ENCODE measurements at places on chromosomes 6 and 20. TPM values are rescaled to one million over a fixed set of nuclear protein-coding genes. Genes with fewer than 3 reads are reported as not detected.

The CD93 gene
- 58.7 TPM for total RNA-seq

The RAD21L1 gene
- not detected for total RNA-seq

The SLC35B2 gene
- 34.7 TPM for total RNA-seq

DNA sequence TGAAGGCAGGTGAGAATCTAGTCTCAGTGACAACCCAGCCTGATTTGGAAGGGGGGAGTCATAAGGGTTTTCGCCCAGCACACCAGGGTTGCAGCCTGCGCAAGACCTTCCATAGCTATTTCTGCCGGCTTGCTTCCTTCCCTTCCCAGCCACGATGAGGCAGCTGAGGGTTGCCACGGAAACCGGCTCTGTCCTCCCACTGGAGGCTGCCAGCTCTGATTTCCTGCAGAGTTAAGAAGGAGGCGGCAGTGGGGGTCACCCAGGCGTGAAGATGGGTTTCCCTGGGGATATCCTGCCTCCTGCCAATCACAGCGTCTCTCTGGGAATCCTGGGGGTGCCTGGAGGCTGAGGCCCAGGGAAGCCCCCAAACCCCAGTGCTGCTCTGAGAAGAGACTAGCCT, 23.1 kb upstream of the KCNB1 start:
- DNase-seq = peak; percentile 58

- no peak for DNase-seq
These were observed 205.6 kb downstream of the SYNDIG1 start for GRCh38 chr20:24674921-24675605.

DNA sequence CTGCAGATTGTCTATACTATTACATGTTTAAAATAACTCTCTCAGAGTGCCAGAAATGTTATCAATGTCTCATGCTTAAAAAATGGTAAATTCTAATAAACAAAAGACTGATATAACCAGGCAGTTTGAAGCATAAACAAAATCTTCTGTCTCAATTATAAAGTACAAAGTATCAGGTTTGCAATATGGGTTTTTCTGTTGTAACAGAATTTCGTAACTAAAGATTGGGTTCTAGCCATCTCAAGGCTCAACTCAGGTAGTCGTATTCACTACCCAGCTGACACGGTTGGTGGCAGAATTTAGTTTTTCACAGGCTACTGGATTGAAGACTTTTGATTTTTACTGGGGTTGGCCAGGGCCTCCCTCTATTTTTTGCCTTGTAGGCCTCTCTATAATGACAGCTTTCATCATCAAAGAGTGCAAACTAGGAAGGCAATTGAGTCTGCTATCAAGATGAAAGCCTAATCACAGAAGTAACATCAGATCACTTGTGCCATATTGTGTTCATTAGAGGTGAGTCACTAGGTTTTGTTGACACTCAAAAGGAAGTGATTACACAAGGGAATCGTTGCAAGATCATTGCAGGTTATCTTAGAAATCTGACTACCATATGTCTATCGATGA, 3.6 kb downstream of the CYP39A1 start:
- DNase-seq = no peak

GRCh38 chr20:16664020-16664419, 65.8 kb upstream of the SNRPB2 start:
- DNase-seq = no peak

DNA sequence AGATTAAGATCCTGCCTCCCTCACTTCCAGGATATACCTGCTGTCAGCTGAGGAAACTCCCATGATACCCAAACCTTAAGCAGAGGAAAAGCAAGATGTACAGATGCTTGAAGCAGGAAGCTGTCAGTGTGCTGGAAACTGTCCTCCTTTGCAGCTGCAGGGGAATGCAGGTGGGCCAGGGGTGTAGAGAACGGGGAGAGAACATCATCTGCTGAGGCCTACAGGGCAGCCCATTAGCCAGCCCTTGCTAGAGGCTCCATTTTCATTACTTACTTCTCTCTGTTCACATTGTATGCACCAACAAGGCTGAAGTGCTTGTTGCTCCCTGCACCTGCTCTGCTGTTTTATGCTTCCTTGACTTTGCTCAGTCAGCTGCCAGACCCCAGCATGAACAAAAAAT, 119.1 kb downstream of the PRND start:
- DNase-seq = no peak

GRCh38 chr20:63058696-63059335, 52.1 kb upstream of the BHLHE23 start:
- DNase-seq = no peak

DNA sequence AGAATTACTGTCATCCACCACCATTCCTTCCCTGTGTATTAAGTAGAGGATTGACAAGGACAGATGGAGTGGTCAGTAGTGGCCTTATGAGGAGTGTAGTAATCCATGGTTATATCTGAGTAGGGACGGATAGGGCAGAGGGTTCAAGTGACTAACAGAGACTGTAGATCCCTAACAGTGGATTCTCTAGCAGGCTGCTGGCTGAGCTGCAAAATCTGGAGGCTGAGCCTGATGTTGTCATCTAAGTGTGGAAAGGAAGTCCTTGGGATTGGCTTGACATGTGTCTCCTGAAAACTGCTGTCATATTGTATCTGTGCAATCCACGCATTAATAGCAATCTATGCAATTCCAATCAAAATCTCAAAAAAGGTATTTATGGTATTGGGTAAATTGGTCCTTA, 94.2 kb downstream of the WASF1 start:
- DNase-seq = no peak

GRCh38 chr20:9329355-9330101, 184.9 kb upstream of the LAMP5 start:
- DNase-seq = no peak

GRCh38 chr20:41182296-41183212, 45.2 kb downstream of the PLCG1 start:
- no peak for DNase-seq

- no peak for DNase-seq
These were observed 22.9 kb downstream of the HTR1B start for GRCh38 chr6:77440206-77440976.

DNA sequence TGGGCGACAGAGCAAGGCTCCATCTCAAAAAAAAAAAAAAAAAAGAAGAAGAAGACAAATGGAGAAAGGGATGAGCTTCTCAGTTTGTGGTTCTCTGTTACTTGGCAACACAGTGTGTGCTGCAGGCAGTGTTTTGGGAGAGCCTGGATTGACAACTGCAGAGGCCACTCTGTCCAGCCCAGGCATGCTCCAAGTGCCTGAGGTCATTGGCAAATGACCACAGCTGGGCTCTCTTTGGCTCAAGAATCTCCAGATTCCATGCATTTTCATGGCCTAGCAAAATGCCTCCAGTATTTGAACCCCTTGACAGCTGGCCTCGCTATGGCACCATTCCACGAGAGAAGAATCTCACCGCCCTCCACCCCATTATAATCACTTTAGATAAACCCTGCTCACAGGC, 126.2 kb downstream of the ANKRD60 start:
- DNase-seq = no peak

- DNase-seq = no peak
These were observed 5.6 kb upstream of the KLHL31 start for GRCh38 chr6:53671111-53671510.

Measured in uterus (tissue), 4 donors.